Stimulated activated CD4-positive, alpha-beta T cell treated with anti-CD3 and anti-CD28 coated beads, Interleukin-2, amount 100 ng/mL, for 4 hours (primary cell): ENCODE measurements at places on chromosomes 3 and 15.

DNA sequence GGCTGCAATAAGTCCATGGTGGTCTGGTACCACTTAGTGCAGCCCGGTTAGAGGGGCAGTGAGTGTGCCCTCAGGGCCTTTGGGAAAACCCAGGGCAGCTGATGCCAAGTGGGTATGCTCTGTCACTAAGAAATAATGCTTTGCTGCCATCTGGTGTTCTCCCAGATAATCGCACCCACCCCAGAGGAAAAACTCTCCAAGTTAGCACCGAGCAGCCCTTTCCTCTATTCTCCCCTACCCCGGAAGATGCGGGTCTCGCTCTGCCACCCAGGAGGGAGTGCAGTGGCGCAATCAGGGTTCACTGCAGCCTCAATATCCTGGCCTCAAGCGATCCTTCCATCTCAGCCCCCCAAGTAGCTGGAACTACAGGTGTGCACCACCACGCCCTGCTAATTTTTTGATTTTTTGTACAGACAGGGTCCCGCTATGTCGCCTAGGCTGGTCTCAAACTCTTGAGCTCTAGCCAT, 21.3 kb upstream of the DAPK2 start:
- peak; percentile 53 for DNase-seq

DNA sequence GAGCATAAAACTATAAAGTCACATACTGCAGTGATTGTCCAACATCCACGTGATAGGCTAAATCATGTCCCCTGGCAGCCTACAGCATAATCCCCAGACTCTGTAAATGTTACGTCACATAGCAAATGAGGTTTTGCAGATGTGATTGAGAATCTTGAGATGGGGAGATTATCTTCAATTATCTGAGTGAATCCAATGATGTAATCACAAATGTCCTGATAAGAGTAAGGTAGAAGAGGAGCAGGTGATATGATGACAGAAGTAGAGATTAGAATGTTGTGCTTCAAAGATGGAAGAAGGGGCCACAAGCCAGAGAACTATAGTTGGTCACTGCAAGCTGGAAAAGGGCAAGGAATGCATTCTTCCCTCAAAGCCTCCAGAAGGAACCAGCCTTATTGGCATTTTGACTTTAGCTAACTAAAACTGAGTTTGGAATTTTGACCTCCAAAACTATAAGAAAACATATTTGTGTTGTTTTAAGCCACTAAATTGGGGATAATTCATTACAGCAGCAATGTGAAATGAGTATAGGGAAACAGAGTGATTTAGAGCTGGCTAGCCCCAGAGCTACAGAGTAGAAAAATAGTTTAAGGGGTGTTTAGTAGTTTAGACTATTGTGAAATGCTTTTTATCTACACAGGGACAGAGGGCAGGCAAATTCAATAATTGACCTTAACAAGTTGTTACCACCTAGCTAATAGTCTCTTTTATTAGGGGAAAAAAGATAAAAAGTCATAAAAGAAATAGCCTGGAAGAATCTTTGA, 15.2 kb downstream of the SLC2A2 start:
- no peak for DNase-seq

DNA sequence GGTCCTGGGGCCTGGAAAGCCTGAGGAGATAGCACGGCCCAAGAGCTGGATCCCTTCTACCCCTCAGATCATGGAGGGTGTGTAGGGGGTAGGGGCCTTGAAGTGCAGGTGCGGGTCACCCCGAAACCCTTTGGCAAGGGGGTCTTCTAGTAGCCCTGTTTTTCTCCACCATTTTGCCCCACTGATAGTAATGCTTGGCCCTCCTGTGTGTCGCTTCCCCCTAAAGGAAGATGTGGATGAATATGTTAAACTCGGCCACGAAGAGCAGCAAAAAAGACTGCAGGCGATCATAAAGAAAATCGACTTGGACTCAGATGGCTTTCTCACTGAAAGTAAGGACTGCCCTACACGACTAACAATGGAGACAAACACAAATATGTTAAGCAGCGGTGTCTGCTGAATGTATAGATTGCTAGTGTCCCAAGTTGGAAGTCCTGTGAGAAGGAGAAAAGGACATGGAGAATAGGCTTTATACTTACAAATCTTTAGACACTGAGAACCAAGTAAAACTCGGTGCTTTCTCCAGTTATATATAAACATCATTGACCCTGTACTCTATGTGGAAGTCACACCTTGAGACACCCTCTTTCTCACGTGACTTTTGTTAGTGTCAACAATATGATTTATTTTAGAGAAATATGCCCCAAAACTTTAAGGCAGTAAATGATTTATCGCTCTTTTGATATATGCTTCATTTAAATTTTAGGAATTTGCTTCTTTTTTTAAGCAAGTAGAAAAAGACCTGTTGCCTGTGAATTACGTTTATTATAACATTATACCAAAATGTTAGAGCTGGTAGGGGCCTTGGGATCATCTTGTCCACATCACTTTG, 802 bp downstream of the RCN2 start:
- DNase-seq: no peak

DNA sequence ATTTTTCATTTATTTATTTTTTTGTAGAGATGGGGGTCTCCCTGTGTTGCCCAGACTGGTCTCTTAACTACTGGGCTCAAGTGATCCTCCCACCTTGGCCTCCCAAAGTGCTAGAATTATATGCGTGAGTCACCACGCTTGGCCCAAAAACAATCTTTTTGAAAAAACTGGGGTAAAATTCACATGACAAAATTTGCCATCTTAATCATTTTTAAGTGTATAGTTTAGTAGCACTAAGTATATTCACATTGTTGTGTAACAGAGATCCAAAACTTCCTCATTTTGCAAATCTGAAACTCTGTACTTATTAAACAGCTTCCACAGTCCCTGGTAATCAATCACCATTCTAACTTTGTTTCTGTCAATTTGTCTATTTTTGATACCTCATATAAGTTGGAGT, 5.2 kb downstream of the SNX1 start:
- DNase-seq: no peak

- no peak for DNase-seq
These were observed 23.7 kb downstream of the LRRK1 start for GRCh38 chr15:100942656-100943425.

DNA sequence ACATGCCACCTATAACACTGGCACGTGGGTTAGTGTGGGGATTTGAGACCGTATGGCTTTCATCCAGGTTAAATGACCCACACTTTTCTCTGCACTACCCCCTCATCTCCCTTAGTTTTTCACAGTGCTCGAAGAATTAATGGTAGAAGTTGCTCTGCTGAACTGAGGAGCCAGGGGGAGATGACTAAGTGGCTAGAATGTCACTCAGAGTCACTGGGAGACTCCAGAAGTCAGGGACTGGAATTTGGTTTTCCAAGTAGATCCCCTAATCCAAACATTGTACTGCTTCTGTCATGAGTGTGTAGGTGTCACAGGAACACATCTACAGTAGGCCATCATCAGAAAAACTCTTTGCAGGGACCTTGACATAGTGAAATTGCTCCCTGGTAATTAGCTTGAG, 181.0 kb upstream of the RASGRP1 start:
- DNase-seq: no peak

GRCh38 chr3:150497956-150498355, 48.3 kb downstream of the SERP1 start:
- DNase-seq: no peak

DNA sequence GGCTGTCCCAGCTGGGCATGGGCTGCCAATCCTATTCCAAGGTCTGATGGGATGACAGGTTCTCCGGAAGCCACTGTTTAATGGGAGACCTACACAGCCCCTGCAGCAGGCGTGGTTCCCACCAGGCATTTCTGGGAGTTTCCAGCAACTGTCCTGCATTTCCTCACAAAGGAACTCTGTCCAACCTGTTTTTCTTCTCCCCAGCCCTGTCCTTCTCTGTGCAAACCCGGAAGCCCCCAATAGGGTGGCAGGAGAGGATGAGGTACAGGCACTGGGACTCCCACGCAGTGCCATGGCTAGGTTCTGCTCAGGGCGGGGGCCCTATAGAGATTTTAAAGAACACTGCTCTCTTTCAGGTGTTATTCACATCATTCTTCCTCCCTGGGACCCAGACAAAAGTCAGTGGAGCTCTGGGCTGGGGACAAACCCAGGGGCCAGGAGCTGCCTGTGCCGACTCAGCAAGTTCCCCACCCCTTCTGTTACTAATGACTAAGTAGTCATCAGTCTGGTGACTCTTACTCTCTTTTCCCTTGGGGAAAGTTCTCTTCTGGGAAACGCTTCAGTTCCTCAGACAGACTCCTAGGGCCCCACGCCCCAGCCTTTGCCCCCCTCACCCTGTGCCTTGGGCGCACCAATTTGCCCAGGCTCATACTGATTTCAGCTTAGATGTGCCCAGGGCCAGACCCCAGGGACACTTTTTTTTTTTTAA, 97.7 kb downstream of the CD47 start:
- DNase-seq: no peak

- DNase-seq: no peak
These were observed 491 bp upstream of the ZNF774 start for GRCh38 chr15:90351479-90352106.

DNA sequence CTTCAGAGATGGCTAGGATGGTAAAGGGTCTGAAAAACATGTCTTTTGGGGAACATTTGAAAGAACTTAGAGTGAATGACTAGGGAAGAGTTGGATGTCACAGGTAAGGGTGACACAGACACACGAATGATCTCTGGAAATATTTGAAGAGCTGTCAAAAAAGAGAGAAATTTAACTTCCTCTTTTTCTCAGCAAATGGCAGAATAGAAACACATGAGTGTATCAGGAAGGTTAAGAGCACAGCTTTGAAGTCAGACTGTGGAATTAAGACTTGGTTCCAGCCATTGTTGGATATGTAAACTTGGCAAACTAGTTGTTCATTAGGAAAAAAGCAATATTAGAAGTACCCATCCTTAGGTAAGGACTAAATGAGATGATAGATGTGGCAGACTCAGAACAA, 117.7 kb downstream of the IMPG2 start:
- DNase-seq: no peak

GRCh38 chr3:195813916-195814640, 2.3 kb upstream of the MUC4 start:
- no peak for DNase-seq

DNA sequence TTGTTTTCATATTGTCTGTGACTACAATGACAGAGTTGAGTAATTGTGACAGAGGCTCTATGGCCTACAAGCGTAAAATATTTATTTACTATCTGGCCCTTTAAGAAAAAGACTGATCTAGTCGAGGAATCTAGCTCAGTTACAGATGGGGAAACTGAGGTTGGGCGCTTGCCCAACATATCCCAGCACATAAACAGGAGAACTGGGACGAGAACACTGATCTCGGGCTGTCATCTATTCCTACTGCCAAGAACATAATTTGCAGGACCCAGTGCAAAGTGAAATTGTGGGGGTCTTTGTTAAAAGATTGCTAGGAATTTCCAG, 1.9 kb downstream of the FES start:
- DNase-seq: no peak

DNA sequence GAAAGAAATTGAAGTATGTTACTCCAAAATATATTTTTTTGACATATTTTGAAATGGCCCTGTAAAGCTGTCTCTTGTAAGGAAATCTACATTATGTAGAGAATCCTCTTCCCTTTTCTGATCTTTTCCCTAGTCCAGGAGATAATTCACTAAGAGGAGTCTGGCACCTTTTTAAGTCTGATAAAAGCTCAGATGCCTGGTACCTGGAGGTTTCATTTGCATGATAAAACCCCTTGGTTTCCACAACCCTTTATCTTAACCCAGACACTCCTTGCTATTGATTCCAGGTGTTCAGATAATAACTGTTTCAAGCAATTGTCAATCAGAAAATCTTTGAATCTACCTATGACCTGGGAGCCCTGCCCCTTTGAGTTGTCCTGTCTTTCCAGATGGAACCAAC, 26.5 kb downstream of the FGF12 start:
- no peak for DNase-seq

DNA sequence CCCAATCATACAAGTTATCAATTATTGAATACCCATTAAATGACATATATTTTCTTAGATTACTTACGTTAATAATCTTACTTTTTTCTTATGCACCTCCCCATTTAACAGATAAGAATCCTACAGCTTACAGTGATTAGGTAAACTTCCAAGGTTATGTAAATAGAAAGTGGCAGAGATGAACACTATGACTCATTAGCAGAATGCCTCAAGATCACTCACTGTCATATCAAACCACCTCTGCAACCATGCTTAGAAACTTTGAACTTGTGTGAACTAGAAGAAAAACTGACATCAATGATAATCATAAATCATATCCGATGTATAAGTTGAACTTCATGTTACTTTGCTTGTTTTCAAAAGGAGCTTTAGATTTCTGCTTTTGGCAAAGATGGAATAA, 911.6 kb upstream of the ARPP21 start:
- no peak for DNase-seq

DNA sequence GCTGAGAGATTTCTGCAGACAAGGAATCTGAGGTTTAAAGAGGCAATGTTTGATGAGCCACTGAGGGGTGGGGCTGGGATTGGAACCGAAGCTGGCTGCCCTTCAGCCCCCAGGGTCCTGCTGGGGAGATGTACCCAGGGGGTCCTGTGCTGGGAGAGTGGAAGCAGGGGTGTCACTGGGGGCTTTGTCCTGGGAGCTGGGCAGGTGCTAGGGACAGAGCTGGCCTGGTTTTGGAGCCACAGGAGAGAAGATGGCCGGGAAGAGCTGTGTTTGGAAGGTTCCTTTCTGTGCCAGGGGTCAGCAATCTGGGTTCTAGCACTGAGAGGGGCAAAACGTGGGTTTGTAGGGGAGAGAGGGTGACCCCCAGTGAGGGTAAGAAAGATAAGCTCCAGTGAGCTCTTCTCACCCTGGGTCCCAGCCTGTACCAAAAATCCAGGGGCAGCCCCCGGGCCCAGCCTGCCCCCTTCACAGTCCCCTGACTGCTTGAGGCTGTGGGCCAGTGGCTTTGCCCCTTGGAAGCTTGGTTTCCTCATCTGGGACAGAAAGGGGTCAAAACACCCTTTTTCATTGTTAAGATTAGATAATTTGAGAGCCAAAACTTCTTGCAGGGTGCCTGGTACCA, 69.6 kb downstream of the SMAD3 start:
- no peak for DNase-seq

GRCh38 chr3:134928819-134929218, 133.8 kb downstream of the EPHB1 start:
- DNase-seq: no peak

- no peak for DNase-seq
These were observed 46.3 kb upstream of the CDV3 start for GRCh38 chr3:133527081-133527715.

DNA sequence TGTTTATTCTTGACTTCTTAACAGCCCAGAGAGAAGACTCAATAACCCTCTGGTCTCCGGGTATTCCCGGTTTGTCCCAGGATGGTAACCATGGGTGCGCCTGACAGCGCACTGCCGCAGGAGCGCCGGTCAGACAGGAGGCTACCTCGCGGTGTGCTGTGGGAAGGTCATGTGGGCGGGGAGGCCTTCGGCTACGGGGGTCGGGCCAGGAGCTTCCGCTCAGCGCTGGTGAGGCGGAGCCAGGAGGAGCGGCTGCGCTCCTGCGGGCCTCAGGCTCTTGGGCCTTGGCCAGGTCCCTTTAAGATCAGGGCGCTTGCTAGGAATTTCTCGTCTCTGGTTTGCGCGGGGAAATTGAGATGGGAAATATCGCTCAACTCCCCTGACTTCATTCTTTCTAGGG, 182.3 kb upstream of the NDN start:
- no peak for DNase-seq
